ENCODE measurements at places on chromosomes 13 and 19. TPM values are rescaled to one million over a fixed set of nuclear protein-coding genes. Genes with fewer than 3 reads are reported as not detected.

The HSPB6 gene
- total RNA-seq = 47.8 TPM

The TMEM221 gene
- 0.17 TPM for total RNA-seq

DNA sequence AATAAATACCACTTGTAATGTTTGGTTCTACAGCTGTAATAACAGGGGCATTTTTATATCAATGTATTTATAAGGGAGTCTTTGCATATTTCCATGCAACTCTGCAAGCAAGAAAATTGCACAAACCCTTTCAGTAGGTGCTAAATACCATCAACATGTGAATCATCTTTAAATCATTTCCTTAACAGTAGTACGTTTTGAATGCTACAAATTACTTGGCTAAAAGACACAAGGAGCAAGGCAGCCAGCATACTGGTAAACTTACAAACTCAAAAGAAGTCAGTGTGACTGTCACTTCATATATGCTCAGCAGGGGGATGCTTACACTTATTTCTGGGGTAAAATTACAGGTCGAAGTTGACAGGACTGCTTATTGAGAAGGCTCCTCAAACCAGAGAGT, 402.4 kb downstream of the EFNB2 start:
- peak; percentile 88 for DNase-seq

The DOCK9 gene
- total RNA-seq = 18.2 TPM

- DNase-seq = peak; percentile 55
Measured at GRCh38 chr19:50414864-50415660, 3.7 kb upstream of the SPIB start.

The NLRP7 gene
- total RNA-seq = not detected

DNA sequence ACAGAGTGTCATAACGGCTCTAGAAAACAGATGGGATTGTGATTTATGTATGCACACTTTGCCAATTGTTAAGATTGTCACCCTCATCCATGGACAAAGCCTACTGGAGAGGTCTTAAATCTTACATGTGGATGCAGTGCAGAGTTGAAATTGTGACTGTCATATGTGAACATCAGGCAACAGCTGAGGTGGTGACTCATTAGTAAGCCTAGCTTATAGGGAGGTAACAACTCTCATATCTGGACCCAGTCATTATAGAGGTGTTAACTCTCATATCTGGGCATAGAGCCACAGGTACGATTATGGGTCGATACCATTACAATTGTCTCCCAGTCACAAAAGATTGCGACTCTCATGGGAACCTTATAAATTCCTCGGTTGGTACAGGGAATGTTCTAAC, 29.8 kb upstream of the ZNF254 start:
- no peak for DNase-seq

GRCh38 chr13:103062079-103062478, 4.1 kb downstream of the SLC10A2 start:
- DNase-seq = no peak

The NTN5 gene
- total RNA-seq = under 0.01 TPM

The SLC17A7 gene
- total RNA-seq = not detected

DNA sequence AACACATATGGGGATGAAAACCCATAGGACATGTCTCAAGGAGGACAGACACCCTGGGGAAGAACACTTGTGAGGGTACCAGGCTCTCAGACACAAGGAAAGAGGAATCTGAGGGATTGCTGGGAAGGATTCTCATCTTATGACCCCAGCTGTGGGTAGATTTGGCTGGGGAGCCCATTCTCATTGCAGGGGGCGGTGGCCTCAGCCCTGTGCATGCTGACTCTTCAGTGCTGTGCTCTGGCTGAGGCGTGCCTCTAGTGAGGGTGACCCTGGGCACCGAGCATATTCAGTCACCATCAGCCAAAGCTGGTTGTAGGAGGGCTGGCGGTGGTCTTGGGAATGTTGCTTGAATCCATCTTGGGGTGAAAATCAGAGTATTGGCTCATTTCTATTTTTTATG, 140.7 kb downstream of the TM9SF2 start:
- no peak for DNase-seq

- DNase-seq = no peak
Measured at GRCh38 chr19:49879243-49879963, 1.9 kb downstream of the TBC1D17 start.

The FGF22 gene
- under 0.01 TPM for total RNA-seq

DNA sequence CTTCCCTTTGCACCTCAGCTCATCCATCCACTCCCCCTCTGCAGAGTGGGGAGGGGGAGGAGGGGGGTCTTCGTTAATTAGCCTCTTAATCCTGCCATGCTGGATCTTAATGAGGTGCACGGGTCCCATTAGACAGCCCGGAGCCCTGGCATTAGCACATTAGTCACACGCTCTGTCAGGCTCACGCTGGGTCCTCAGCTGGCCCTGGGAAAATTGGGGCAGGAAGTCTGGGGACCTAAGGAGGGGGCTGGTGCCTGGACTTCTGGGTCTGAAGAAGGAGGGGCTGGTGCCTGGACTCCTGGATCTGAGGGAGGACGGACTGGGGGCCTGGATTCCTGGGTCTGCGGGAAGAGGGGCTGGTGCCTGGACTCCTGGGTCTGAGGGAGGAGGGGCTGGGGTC, 444 bp upstream of the NCCRP1 start:
- no peak for DNase-seq

- peak; percentile 53 for DNase-seq
Measured at GRCh38 chr13:92901739-92902138, 324.9 kb upstream of the GPC6 start.

DNA sequence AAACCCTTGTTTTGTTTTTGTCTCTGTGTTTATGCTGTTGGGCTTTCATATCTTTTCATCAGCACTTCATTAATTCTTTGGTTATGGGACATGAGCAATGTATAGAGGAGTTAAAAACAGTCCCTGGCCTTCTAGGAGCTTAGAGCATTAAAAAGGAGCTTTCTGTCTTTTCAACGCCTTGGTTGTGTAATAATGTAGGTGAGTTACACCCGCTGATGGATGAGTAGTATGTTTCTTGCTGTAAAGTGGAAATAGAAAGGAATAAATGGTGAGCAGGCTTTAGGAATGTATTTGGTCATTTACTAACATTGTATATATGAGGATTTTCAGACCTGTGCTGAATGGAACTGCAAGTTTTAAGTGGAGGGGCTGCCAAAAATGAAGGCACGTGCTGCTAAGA, 121.5 kb upstream of the RNF113B start:
- no peak for DNase-seq

- no peak for DNase-seq
Measured at GRCh38 chr13:30647824-30648521, 30.3 kb downstream of the USPL1 start.

The SPC24 gene
- 3.9 TPM for total RNA-seq

- no peak for DNase-seq
Measured at GRCh38 chr19:18612051-18612771, 459 bp upstream of the TMEM59L start.

GRCh38 chr13:43424412-43424811, 362.4 kb downstream of the ENOX1 start:
- no peak for DNase-seq

The CLIP3 gene
- 19.8 TPM for total RNA-seq

GRCh38 chr19:6736169-6736916, 1.0 kb downstream of the GPR108 start:
- DNase-seq = peak; percentile 89

- peak; percentile 35 for DNase-seq
Measured at GRCh38 chr19:43439032-43439708, 24.5 kb downstream of the TEX101 start.

The MEF2B gene
- under 0.01 TPM for total RNA-seq

DNA sequence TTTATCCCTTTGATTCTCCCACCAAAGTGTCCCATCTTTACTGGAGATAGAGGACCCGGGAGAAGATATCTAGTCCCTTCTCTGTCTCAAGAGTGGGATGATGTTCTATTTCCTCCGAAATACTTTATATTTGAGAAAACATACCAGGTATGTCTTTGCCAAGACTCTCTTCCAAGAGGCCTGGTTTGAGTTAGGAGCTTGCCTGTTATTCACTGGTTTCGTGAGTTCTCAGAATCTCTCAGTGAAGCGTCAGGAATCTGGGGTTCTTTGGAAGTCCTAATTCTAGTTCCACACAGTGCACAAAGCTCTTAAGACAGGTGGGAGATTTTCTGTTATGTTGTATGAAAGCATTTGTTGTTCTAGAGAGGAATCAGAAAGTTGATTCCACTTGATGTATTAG, 182.0 kb downstream of the DNAJC15 start:
- DNase-seq = no peak

The PLIN4 gene
- total RNA-seq = 5.3 TPM

The DIRAS1 gene
- 11.3 TPM for total RNA-seq

The ZNF121 gene
- total RNA-seq = 53.3 TPM

DNA sequence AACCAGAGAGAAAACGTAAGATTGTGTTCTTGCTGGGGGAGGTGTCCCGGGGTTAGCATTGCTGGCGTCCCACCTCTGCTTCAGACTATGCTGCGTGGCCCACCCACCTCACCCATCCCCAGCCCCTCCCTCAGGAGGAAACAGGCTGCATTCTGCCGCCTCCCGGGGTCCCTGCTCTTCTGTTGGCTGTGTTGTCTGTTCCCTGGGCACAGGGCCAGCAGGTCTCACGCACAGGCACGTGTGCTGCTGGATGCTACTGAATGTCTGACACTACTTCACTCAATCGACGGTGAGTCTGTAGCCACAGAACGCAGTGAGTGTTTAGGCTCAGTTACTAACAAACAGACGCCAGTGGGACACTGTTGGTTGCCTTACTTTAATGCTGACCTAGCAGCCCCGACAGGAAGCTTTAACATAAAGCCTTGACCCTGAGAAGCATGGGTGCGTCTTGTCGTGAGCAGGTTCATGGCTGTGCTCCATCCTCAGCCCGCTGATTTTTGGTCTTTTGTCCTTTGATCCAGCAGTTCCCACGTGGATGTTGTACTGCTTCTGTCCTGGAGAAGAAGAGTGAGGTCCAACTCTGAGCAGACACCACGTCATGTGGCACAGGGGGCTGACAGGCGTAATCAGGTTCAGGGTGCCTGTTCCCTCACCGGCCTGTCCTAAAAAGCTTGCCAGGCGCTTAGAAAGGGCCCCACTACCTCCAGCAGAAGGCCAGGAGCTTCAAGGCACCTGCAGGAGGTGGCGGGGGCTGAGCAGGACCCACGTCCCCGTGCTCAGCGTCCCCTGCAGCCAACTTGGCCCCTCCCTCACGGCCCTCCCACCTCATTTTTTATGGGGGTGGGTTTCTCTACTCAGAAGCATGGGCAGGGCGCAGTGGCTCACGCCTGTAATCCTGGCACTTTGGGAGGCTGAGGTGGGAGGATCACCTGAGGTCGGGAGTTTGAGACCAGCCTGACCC, 26.0 kb downstream of the NAXD start:
- peak; percentile 39 for DNase-seq

GRCh38 chr13:52194184-52194868, 34.9 kb upstream of the NEK3 start:
- peak; percentile 87 for DNase-seq

The UPK1A gene
- total RNA-seq = not detected

The LGALS4 gene
- total RNA-seq = not detected

GRCh38 chr13:101059793-101060192, 356.5 kb downstream of the NALCN start:
- DNase-seq = no peak

DNA sequence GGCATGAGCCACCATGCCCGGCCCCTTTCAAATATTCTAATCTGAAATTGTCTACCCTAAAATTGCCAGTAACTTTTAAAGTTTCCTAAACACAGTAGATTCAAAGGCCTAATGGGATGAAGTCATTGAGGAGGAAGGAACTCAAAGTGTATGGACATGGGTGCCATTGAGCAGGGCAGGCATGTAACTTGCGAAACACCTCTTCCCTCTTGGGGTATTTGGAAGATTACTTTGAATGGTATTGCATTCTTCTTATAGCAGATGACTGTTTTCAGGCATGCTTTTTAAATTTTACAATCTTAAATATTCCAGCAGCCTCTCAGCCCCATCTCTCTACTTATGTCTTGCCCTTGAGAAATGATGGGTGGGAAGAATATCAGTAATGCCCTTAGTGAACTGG, 21.0 kb downstream of the TM9SF2 start:
- no peak for DNase-seq

- DNase-seq = no peak
Measured at GRCh38 chr13:99323488-99323887, 16.3 kb upstream of the GPR183 start.

The PSG2 gene
- not detected for total RNA-seq

GRCh38 chr19:718251-718951, 9.7 kb downstream of the PALM start:
- DNase-seq = no peak

DNA sequence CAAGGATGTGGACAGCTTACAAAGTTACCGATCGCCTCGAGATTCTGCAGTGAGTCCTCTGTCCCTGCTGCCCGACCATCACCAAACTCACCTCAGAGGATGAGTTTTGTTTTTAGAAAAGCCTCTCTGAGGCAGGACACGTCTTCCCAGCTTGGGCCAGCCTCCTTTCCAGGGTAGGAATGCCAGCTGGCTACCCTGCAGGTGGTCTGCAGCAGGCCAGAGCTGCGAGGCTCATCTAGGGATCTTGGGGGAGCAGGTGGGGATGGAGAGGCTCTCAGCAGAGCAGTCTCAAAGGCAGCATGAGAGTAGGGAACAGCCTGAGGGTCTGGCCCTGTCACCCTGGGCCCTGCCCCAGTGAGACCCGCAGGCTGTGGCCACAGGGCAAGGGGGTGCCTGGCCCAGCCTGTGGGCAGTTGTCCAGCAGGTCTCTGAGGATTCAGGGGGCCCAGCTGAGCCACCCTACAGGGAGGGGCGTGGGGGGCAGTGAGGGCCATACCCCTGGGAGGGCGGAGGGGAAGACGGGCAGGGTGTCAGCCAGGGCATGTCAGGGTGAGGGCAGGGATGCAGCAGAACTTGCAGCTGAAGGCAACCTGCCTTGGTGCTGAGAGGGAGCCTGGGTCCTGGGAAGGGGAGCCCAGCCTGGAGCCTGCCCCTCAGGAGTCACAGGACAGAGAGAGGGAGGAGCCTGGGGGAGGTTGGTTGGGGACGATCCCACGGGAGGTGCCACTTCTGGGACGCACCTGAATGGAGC, 57.3 kb upstream of the TPM4 start:
- no peak for DNase-seq

GRCh38 chr13:46530084-46530935, 22.7 kb upstream of the LRCH1 start:
- peak; percentile 68 for DNase-seq

DNA sequence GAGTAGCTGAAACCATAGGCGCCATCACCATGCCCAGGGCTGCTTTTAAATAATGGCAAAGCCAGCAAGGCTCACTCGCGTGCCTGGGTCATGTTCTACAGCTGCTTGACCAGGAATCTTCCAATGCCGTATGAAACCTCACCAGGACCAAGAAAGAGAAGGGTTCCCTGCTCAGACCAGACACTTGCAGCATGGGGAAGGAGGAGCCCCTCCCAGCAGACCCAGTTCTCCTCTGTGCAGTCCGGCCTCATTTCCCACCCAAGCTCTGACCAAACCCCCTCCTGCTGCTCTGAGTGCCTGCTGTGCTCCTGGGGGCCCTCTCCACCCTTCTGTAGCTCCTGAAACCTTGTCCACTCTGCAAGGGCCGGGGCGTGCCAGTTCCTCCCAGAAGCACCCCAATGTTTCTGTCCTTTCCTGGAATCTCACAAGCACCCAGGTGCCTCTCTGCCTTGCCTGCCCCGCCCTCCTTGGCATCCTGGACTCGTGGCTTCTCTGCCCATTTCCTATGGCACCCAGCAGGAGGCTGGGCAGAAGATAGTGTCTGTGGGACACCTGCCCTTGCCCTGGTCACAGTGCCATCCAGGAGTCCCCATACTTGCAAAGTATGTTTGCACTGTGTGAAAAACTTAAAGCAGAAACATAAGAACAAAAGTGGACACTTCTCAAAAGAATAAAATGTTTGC, 6.8 kb upstream of the SLC7A9 start:
- no peak for DNase-seq

- no peak for DNase-seq
Measured at GRCh38 chr13:59954601-59955000, 209.1 kb downstream of the DIAPH3 start.
